ENCODE measurements at places on chromosomes 1 and 21. TPM values are rescaled to one million over a fixed set of nuclear protein-coding genes. Genes with fewer than 3 reads are reported as not detected.

The PTPRF gene
- 3.0 TPM for total RNA-seq

The DNM3 gene
- 1.1 TPM for total RNA-seq

- H3K27me3 ChIP-seq, result no peaks in the 10 kb centered on the region
- H3K27ac ChIP-seq, result no peak overlapping the region
- H3K4me1 ChIP-seq, result peaks cover under 1% of the 10 kb centered on the region
- no peak for DNase-seq
- H3K4me3 ChIP-seq, result no peak overlapping the region
- H3K36me3 ChIP-seq, result no peaks in the 10 kb centered on the region
These were observed 69.1 kb downstream of the TGFB2 start for GRCh38 chr1:218414060-218414728.

DNA sequence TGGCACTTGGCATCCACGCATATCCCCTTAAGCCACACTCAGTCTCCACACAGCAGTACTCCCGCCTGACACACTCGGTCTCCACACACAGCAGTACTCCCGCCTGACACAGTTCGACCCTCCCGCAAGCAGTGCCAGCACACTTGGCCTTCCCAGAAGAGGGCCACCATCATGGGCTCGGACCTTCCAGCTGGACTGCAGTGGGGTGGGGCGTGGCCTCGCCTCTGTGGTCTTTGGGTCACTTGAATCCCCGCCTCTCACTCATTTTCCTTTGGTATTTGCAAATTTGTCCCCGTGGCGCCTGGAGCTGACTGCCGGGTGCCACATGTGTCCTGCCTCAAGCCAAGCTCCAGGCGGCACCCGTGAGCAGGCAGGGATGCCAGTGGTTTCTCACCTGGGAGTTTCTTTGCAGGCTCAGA, 63.7 kb downstream of the FAAP20 start:
- no peaks in the 10 kb centered on the region for H3K36me3 ChIP-seq
- H3K4me1 ChIP-seq, result peaks cover 18% of the 10 kb centered on the region
- H3K4me3 ChIP-seq, result no peak overlapping the region

- peaks cover 23% of the 10 kb centered on the region for H3K4me1 ChIP-seq
- H3K27ac ChIP-seq, result no peak overlapping the region
- H3K36me3 ChIP-seq, result peaks cover 58% of the 10 kb centered on the region
These were observed 21.4 kb upstream of the NADK start for GRCh38 chr1:1799716-1800115.

DNA sequence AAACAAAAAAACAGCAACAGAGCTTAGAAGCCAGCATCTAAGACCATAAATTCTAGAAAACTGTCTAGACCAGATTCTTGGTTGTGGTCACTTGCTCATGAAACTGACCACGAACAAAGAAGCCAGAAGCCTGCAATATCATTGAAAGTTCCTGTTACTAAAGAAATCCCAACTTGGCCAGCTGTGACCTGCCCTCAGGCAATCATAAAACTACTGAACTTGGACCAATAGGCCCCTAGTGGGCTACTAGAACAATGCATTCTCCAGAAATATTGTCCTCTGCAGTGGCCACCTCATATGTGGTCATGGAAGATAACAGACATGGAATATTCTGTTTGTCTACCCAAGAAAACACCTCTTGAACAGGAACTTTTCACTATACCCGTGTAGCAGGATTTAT, 87.7 kb downstream of the SPATA17 start:
- DNase-seq, result no peak
- no peaks in the 10 kb centered on the region for H3K36me3 ChIP-seq
- no peak overlapping the region for H3K27ac ChIP-seq
- no peak overlapping the region for H3K4me3 ChIP-seq

The RIPPLY3 gene
- not detected for total RNA-seq

DNA sequence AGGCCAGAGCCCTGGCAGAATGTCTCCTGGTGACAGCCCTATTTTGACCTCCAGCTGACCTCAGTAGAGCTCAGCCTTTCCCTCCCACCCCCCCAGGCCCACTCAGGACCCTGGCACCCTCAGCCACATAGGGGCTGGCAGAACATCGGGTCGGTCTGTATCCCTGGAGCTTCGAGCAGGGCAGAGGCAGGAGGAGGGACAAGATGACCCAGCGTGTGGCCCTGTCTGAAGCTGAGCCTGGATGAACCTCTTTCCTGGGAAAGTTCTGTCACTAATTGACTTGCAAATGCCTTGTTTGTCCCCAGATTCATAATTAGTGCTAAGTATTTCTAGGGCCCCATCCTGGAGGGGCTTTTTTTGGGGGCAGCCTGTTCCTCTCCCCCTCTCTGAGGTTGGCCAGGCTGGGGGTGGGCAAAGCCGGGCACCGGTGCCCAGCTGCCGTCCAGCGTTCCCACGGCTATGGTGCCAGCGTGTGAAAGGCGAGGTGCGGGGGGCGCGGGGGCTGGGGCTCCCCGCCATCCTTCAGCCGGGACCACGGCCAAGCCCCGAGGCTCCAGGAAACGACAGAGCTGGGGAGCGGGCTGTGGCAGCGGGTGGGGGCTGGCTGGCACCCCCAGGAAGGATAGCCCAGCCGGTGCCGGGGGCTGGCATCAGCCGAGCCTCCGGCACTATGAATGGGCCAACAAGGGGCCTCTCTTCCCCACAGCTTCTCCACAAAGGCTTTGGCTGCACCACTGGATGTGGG, 31.4 kb downstream of the RHBG start:
- no peak for DNase-seq
- H3K4me1 ChIP-seq, result no peaks in the 10 kb centered on the region
- no peak overlapping the region for H3K4me3 ChIP-seq
- H3K27ac ChIP-seq, result no peak overlapping the region

DNA sequence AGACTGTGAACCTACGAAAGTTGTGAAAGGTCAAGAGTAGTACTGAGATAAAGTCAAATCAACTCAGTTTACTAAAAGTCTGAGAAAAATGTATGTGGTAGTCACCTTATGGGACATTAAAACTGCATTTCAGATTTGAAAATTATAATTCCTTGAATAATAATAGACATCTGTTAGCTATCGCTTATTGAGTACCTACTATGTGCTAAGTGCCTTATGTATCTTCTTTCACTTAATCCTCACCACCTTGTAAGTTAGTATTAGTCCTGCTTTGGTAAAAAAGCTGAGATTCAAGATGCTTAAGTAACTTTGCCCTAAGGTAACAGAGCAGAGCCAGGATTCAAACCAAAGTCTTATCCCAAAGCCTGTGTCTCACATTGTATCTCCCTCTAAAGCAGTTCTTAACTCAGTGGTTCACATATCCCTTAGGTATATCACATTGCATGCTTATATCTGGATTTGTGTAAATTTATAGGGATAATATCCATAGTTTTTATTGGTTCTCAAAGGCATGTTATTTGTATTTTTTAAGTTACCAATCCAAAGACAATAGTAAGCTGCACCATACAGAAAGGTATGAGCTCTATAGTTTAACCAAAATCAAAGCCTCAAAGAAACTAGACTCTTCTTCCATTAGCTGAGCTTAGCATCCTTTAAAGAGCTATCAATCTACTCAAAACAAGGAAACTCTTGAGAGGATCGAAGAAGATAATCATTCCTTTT, 865 bp downstream of the PIGC start:
- no peaks in the 10 kb centered on the region for H3K36me3 ChIP-seq
- peaks cover 13% of the 10 kb centered on the region for H3K4me1 ChIP-seq
- DNase-seq, result no peak
- H3K4me3 ChIP-seq, result peak overlapping the region; percentile 90
- peak overlapping the region; percentile 83 for H3K27ac ChIP-seq
- H3K27me3 ChIP-seq, result no peaks in the 10 kb centered on the region

GRCh38 chr1:5067246-5067645, 412.8 kb downstream of the AJAP1 start:
- DNase-seq, result no peak
- H3K27me3 ChIP-seq, result no peaks in the 10 kb centered on the region
- H3K4me1 ChIP-seq, result no peaks in the 10 kb centered on the region
- no peak overlapping the region for H3K4me3 ChIP-seq
- H3K36me3 ChIP-seq, result no peaks in the 10 kb centered on the region

The PFKFB2 gene
- total RNA-seq, result 121 TPM

The GRIK3 gene
- 1.6 TPM for total RNA-seq

GRCh38 chr1:234094172-234094571, 189.7 kb downstream of the SLC35F3 start:
- no peaks in the 10 kb centered on the region for H3K27me3 ChIP-seq
- H3K36me3 ChIP-seq, result no peaks in the 10 kb centered on the region
- no peak overlapping the region for H3K27ac ChIP-seq
- no peak for DNase-seq
- peaks cover 9% of the 10 kb centered on the region for H3K4me1 ChIP-seq

The TFF2 gene
- not detected for total RNA-seq

- H3K27ac ChIP-seq, result no peak overlapping the region
- H3K36me3 ChIP-seq, result no peaks in the 10 kb centered on the region
- no peak overlapping the region for H3K4me3 ChIP-seq
- H3K27me3 ChIP-seq, result peaks cover 14% of the 10 kb centered on the region
- H3K4me1 ChIP-seq, result peaks cover 6% of the 10 kb centered on the region
These were observed 34.2 kb downstream of the SYF2 start for GRCh38 chr1:25197982-25198662.

The ZNF697 gene
- 11.6 TPM for total RNA-seq

DNA sequence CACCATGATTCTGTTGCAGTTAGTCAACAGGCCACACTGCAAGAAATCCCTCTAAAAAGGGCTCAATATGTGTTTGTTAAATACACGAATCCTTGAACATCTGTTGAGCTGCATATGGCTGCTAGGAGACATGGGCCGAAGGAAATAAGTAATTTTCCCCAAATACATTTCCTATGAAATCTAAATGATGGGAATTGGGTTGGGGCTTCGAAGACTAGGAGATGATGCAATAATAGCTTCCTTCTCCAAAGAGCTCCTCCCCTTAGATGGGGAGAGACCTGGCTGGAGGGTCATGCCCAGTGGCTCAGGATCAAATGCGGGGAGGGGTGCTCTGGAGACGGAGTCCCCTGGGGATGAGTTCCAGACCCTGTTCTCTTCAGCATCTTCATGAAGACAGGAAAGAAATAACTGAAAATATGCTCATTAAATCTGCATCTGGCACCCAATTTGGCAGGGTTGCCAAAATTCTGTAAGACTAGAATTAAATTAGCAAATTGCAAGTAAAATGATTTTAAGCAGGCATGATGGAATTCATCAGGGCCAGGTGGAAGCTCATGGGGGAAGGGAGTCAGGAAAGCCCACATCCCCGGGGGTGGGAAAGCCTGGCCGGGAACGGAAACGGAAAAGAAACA, 165.0 kb upstream of the EDN2 start:
- no peaks in the 10 kb centered on the region for H3K27me3 ChIP-seq
- H3K4me1 ChIP-seq, result peaks cover 14% of the 10 kb centered on the region
- no peaks in the 10 kb centered on the region for H3K36me3 ChIP-seq
- H3K4me3 ChIP-seq, result no peak overlapping the region

The OR6N1 gene
- total RNA-seq, result not detected

The RGS18 gene
- total RNA-seq, result 3.5 TPM

- H3K27me3 ChIP-seq, result no peaks in the 10 kb centered on the region
- H3K4me1 ChIP-seq, result no peaks in the 10 kb centered on the region
- H3K4me3 ChIP-seq, result no peak overlapping the region
- DNase-seq, result no peak
These were observed 74.0 kb downstream of the NPHP4 start for GRCh38 chr1:5918275-5918649.

All from heart left ventricle (tissue), 16 donors.